AG04450 (cell line): ENCODE measurements at places on chromosomes 3 and 15.

GRCh38 chr15:37625576-37625975 is 308.9 kb upstream of the TMCO5A start:
- DNase-seq, result no peak

GRCh38 chr3:142595951-142596725 is at the start of gene PLS1:
PLS1 (plus strand) TSS chr3:142596393; CDS start chr3:142664238, 67,845 bp downstream.
- peak; percentile 54 for DNase-seq

- DNase-seq, result no peak
Observed at GRCh38 chr3:26989037-26989436, 366.5 kb downstream of the LRRC3B start.

DNA sequence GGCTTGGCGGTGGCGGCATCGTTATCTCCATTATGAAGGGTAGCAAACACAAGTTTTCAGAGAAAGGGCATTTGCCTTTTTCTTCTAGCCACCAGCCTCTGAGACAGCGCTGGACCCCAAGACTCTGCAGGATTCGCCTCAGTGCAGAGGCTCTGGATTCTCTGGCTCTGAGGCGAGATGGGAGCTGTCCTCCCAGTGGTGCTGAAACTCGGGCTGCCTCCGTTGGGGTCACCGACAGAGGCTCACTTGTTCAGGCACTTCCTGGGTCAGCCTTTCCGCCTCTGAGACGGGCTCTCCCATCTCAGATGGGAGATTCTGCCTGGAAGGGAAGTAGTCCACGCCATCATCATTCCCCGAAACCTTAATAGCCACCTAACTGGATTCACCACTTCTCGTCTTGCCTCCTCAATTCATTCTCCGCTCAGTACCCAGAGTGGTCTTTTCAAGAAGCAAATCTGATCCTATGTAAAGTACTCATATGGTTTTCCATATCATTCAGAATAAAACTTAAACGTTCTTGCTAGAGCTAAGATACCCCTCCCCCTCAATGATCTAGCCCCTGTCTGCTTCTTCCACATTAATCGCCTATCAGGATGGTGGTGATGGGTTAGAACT is 76.9 kb downstream of the RHCG start:
- DNase-seq, result no peak

DNA sequence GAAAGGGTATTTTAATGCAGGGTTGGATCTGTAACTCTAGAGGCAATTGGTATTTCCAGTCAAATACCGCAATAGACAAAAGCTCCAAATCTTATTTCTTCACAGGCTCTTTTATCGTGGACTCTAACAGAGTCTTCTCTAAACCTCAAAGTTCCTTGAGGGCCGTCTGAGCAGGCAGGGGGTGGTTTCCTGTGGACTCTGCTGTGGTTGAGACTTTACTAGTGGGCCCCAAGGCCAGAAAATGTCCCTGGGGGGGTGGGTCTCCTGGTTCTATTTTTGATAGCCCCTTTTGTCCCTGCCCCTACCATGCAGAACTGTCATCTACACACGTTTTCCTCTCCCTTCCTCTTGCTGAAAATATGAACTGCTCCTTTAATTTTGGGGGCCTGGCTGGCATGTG is 80.1 kb downstream of the ASB7 start:
- DNase-seq, result no peak

- no peak for DNase-seq
Observed at GRCh38 chr3:20250786-20251185, 64.8 kb upstream of the SGO1 start.

GRCh38 chr3:58085616-58086015 is 77.4 kb downstream of the FLNB start:
- DNase-seq, result no peak

DNA sequence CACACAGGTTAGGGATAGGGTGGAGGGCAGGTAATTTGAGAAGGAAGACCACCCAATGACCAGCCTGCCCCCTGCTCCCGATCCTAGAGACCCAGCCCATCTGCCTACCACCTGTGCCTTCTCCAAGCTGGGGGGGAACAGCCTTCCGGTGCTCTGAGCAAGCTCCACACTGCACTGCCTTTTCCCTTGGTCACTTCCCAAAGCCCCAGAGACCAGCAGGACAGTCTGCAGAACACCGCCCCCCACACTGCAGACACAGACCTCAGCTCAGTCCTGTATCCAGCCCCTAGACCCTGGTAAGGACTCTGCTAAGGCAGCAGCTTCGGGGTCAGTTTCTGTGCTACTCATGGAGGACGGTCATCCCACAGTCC is 156.9 kb downstream of the MEGF11 start:
- DNase-seq, result no peak

GRCh38 chr3:32937331-32937730 is 14.1 kb upstream of the CCR4 start:
- no peak for DNase-seq
